Cardiac septum (tissue), 1 donor: ENCODE measurements at places on chromosomes 1 and 21.

DNA sequence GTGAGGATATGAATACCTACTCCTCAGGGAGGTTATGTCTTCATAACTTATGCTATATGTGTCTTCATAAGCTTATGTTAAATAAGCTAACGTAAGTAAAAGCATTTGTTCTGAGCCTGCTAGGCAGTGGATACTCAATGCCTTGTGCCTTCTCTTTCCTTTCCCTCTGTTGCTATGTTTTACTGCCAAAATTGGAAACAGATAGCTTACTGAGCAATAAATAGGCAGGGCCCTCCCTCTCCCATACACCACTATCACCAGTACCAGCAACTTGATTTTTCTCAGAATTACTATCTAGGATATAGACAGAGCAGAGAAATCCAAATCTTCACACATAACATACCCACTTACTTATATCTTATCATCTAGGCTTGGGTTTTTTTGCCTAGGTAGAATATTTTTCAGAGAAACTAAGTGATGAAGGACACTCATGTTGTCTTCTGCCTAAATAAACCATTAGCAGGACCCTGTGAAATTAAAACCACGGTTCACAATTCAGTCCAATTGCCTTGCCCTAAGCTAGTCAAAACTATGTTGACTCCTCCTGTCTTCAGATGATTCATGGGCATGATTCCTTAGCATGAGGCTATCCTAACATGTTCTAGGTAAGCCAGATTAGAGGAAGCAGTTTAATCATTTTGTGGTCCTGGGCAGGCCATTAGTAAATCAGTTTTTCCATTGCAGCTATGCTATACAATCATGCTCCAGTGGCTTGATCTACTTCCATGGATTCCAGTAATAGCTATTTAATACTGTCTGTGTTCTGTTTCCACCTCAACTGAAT, 15.9 kb upstream of the LRRC8C start:
- DNase-seq: no peak

DNA sequence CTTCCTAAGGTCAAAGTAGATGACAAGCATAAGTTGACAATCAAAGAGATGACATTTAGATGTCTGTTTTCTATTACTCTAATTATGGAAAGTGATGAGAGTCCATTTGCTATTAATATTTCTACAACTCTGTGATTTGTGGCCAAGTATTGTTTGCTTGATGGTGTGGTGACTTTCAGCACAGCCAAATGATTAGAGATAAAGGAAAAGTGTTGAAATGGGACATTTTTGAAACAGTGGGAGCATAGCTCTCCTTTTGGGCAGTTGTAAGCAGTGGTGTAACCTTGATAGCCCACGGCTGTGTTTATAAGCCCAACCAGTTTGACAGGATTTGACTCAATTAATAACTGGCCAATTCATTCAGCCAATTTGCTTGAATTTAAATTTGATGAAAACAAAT, 31.6 kb downstream of the ZC3H11B start:
- no peak for DNase-seq

DNA sequence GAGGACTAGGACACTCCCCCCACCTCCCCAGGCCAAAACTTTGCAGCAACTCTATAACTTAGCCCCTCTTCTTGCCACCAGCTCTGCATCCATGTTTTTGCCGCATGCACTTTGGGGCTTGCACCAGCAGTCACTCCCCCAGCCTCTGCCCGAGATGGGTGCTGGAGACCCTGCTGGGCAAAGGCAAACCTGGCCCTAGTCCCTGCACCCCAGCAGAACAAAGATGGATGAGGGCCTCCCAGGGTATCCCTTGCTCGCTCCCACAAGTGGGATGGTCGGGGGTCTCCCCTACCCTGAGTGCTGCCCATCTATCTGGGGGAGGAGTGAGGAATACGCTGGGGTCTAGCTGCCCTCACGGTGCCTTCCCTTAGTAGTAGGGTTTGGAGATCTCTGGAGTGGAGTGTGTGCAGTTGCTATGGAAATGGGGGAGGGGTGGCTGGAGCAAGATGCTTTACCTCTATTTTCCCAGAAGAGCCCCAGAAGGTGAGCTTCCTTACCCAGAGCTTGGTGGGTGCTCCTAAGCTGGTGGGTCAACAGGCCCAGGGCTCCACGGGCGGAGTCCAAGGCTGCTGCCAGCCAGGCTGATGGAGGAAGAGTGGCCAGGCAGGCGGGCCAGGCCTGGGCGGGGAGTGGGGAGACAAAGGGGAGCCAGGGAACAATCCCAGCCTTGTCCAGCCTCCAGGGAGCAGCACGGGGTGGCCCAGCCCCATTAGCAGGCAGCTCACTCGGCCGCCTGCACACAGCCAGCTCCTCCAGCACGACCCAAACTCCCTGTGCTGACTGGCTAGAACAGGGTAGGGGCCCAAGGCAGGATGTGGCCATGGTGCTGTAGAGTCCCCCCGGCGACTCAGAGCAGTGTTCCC, at the start of gene PAQR6:
Gene PAQR6, minus strand, starts transcription at position 597 of the 863 bp plus-strand sequence. CDS start 1,325 bp downstream, outside the sequence.
- no peak for DNase-seq

- peak; percentile 82 for DNase-seq
Observed at GRCh38 chr1:28437924-28438699, 67.7 kb upstream of the RCC1 start.

DNA sequence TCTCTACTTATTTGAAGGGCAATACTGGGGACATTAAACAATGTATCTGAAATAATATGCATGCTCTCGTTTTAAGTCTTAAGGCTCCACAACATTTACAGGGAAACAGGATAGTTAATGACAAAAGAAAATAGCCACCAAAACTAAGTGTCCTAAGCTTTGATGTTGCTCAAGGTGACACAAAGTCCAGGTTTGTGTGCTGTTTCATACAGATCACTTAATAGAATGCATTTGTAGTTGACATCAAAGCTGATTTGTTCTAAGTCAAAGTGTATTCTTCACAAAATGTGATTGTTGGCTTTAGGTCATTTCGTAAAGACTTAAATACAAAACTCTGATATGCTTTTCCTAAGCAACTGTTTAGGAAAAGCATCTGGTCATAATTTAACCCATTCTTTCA, 37.5 kb upstream of the MTR start:
- no peak for DNase-seq

GRCh38 chr1:31574749-31575368, 1.5 kb upstream of the TINAGL1 start:
- no peak for DNase-seq

GRCh38 chr1:165073185-165074007, 283.1 kb downstream of the LMX1A start:
- no peak for DNase-seq

- no peak for DNase-seq
Observed at GRCh38 chr1:14891991-14892390, 261.6 kb upstream of the TMEM51 start.

DNA sequence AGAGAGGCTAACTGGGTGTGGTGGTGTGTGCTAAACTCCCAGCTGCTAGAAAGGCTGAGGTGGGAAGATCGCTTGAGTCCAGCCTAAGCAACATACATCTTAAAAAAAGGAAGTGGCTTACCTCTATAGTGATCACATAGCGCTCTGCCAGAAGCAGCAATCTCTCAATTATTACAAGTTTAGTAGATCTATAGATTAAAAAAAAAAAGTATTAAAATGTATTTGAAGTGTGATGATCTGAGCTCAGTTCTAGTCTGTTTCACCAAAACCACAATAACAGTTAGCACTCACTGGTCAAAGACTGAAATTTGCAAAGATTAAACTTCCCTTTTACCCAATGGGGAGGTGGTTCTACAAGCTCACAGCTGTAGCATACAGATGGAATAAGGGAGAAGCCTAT, 76.3 kb downstream of the USP24 start:
- DNase-seq: no peak

GRCh38 chr1:96361961-96362360, 359.6 kb upstream of the PTBP2 start:
- no peak for DNase-seq

- no peak for DNase-seq
Observed at GRCh38 chr1:246153796-246154212, 353.3 kb downstream of the SMYD3 start.

GRCh38 chr1:159828176-159828575, 1.5 kb downstream of the SLAMF8 start:
- DNase-seq: no peak

DNA sequence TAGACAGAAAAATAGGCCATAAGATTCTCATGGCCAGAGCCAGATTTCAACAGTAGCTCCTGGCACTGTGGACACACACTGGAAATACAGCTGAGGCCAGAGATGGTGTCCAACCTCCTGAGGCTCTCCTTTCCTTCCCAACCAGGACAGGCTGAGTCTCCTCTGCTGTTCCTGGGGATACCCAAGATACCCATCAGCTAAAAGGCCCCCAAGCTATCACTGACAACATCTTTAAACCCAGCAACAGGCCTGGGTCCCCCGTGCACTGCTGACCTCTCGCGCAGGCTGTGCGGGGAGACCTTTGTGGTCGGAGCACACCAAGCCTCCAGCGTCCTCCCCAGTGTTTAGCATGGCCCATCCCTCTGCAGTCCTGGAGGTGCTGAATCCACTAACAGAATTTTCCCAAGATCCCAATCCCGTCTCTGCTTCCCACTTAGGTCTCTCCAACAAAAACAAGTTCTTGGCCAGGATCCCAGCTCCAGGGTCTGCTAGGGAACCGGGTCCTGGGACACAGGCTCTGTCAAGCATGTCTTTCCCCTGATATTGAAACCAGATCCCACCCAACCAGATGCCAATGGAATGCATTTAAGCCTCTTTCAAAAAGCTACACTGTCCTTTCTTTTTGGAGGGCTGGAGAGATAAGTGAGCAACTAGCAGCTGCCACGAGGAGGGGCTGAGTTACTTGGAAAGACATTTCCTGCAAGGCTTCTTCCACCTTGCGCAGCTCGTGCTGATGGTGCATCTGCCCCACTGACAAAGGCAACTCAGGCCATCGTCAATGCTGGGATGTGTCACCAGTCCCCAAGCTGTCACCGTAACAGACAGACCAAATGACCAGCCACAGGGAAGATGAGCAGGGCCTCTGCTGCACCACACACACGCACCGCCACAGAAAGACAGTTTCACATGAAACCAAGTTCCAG, 73.2 kb downstream of the BCAR3 start:
- DNase-seq: peak; percentile 69

DNA sequence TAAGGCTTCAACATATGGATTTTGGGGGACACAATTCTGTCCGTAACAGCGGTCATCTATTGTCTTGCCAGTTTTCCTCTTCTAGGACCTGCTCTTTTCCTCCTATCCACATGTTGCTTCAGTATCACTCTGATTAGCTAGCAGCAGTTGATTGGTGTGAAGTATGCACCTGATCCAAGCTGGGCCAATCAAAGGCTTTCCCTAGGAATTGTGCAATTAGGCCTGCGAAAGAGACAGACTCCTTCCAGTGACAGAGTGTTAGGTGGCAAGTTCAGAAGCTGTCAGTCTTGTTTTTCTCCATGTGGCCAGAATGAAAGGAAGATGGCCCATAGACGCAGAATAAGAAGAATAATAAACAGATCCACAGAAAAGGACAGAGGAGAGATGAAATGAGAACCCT, 34.1 kb upstream of the IL12RB2 start:
- DNase-seq: no peak

DNA sequence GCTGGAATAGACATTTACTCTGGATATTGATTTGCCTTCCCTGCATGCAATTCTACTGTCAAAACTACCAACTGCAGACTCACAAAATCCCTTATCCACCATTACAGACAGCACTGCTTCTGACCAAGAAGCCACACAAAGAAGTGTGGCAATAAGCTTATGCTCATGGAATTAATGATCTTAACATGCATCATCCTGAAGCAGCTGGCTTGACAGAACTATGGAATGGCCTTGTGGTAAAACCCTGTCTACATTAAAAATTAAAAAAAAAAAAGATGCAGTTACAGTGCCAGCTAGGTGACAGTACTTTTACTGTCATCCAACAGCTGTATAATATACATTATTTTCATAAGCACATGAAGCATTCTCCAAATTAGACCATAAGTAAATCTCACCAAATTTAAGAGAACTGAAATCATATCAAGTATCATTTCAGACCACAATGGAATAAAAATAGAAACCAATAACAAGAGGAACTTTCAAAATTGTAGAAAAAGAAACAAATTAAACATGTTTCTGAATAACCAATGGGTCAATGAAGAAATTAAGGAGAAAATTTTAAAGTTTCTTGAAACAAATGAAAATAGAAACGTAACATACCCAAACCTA, 70.7 kb downstream of the SCMH1 start:
- DNase-seq: no peak

- DNase-seq: no peak
Observed at GRCh38 chr1:43205671-43206070, 33.5 kb downstream of the CFAP57 start.

DNA sequence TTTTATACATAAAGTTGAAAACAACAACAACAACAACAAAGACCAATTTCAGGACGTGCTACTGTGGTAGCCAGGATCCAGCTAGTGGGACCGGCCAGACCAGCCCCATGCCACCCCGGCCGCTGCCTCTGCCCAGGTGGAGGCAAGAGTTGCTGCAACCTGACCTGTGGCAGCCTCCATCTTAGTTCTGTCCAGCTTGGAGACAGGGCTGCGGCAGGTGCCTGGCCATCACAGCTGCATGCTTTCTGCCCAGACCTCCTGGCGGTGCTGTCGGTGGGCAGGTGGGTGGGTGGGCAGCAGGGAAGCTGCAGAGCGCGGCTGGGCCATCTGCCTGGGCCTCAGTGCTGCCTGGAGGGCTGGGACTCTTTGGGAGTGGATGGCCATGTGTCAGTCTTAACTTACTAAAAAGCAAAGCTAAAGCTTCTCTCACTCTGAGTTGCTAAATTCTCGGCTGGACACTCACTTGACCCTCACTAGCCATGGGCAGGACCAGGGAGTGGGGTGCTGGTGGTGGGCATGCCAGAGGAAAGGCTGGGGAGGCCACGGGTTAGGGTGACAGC, 38.6 kb downstream of the KIAA1614 start:
- DNase-seq: peak; percentile 72

DNA sequence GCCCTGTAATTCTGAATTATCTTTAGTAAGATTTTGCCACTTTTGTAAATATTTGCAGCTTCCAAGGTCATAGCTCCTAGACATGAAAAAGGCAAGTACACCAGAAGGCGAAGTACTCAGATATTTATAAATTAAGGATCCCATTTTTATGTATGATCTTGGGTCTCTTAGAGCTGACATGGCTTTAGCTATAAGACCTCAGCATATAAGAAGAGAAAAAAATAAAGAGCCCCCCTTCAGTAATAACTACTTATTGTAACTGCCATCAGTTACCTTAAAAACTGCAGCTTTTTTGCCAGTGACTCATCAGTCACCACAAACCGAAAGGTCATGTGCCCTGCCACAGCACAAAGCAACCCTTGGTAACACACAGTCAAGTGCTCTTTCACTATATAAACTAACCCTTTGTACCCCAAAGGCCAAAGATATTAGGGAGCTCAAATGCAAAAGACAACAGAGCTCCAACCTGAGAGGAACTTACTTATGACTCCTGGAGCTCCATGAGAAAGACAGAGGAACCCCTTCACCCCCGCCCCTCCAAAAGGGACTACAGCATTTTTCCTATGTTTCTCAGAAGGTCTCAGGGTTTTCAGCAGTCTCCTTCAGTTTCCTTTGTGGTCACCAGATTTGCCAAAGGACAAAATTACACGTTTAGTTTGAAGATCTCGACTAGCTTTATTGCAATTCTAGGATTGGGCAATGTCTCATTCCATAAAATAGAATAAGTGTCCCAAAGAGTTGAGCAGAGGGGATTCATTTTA, 219.8 kb upstream of the DUSP10 start:
- DNase-seq: no peak
